ENCODE measurements at places on chromosomes 2 and 18.

DNA sequence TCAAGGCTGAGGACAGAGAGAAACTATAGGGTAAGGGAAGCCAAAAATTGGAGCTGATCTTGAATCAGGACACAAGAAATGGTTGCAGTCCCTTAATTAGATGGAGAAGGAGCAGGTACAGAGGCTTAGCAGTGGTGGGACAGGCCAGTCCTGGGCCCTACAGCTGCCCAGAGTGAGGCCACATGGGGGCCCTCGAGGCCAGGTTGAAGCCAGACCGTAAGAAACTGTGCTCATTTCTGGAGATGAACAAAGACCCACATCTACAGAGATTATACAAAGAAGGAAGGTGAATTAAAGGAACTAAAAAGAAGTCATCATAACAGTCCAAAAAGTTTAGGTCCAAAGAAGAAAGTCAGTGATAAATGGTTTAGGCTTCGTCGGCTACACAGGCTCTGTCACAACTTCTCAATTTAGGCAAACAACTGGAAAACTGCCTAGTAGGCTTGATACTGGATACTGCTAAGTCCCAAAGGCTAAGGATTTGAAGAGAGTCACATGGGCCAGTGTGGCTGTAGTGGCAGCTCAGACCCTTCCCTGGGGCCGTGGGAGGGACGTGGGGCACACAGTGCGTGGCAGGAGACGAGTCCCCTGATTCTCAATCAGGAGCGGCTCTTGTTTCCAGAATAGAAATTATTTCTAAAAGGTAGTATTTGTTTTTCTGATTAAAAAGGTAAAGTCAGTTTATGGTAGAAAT is 50.4 kb upstream of the CNGA3 start:
- no peak for DNase-seq

DNA sequence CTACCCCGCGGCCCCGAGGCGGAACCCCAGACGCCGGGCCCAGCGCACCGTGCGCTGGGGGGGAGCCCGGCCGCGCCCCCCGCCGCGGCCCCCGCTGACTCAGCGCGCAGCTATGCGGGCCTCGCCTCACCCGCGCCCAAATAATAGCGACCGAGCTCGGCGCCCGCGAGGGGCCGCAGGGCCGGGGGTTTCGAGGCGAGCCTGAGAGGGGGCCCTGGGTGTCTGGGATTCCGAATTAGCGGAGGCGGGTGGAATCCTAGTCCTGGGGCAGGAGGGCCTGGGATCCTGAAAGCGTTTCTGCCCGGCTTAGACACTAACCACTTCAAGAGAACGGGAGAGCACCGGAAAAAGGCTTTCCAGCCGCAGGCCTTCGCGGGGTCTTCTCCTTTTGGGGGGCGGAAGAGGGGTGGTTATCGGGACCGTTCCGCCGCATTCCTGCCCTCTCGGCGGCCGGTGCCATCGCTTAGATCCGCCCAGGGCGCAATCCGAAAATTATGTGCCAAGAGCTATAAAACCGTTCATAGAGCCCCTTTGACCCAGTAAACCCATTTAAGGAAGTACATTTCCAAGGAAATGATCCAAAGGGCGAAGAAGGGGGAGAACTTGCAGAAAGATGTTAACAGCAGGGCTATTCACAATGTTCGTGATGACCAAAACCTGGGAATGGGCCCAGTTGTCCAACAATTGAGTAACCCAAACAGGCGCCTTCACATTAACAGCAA is 681 bp upstream of the ROCK2 start:
- DNase-seq = peak; percentile 49

GRCh38 chr2:62180975-62181374 is 14.9 kb upstream of the B3GNT2 start:
- no peak for DNase-seq

DNA sequence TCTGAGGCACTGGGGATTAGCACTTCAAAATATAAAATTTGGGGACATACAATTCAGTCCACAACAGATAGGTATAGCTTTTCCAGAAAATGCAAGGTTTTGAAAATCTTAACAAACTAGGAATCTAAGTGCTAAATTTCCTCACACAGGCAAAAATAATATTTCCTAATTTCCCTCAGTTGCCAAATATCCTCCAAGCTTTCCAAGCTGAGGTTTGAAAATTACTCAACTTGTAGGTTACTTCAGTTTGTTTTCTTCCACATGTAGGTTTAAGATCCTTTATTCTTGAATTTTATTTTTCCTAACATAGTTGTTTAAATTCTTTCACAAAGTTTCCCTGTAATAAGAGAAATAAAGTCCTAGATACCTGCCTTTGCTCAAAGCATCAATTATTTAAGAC is 192.9 kb upstream of the NRXN1 start:
- no peak for DNase-seq

DNA sequence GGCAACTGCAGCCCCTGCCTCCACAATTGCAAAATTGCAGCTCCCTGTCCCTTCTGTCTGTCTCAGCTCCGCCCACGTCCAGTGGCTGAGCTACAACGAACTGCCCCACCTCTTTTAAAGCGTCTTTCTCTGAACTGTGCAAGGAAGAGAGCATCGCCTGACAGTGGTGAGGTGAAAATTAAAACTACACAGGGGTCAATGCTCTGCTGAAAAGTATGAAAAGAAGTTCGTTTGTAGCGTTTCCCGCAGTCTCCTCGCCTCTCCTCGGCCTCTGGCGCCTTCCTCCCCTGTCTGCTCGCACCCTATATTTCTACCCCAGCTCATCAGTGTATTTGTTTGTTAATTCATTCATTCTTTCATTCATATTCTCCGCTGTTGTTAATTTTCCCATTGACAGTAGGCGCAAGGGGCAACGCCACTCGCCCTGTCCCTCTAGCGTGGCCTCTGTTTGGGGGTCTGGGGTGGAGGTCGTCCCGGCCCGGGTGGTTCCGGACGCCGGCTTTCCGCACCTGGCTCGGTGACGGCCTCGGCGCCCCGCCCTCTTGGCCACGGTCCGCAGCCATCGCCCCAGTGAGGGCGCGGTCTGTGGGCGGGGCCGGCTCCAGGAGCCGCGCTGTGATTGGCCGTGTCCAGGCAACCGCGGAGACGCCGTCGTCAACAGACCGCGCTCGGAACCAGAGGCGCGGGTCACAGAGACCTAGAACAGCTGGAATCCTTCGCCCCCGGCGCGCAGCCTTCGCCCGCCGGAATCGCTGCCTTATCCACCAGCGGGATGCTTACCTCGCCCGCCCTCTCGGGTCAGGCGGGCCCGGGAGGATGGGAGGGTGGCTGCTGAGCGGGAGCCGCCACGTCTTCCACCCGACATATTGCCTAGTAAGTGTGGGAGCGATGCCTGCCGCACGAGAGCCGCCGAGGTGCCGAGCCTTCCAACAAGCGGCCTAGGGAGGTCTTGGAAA is at the start of gene VWA3B:
VWA3B (plus strand) TSS at position 677 of the 956 bp plus-strand sequence. CDS start 5,926 bp downstream, outside the sequence.
- DNase-seq = no peak

All from omental fat pad (tissue), 4 donors.